T-helper 17 cell (primary cell): ENCODE measurements at places on chromosomes 12 and 14.

- DNase-seq, result no peak
Observed at GRCh38 chr12:92503029-92503931, 199.5 kb upstream of the PLEKHG7 start.

GRCh38 chr14:105529319-105529568 lies 2.9 kb downstream of the TMEM121 start:
- no peak for DNase-seq

DNA sequence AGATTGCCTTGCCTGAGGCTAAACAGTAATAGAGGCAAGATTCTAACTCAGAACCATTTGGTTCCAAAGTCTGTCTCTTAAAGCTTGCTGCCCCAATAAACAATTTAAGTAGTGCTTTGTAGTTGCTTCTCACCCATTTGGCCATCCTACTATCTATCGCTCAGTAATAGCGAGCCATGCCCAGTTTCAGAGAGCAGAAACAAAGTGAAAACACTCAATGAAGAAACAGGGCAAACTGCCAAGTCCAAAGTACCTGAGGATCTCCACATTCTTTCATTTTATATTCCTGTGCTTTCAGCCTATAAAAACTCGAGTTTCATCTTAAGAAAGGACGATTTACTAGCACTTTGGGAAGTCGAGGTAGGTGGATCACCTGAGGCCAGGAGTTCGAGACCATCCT lies 103.3 kb upstream of the BBS10 start:
- DNase-seq, result no peak

GRCh38 chr12:72246370-72246769 lies 25.8 kb upstream of the TRHDE start:
- DNase-seq, result no peak

GRCh38 chr12:91866566-91866965 lies 279.1 kb downstream of the BTG1 start:
- no peak for DNase-seq

- no peak for DNase-seq
Observed at GRCh38 chr14:95123891-95124579, 33.3 kb downstream of the DICER1 start.

GRCh38 chr12:53603196-53603595 lies 23.0 kb downstream of the ATF7 start:
- DNase-seq, result no peak

- DNase-seq, result peak; percentile 90
Observed at GRCh38 chr12:106357549-106358395, at the start of gene POLR3B. TSS of gene POLR3B (plus strand) at chr12:106357748. CDS start at chr12:106357880, 132 bp downstream.

DNA sequence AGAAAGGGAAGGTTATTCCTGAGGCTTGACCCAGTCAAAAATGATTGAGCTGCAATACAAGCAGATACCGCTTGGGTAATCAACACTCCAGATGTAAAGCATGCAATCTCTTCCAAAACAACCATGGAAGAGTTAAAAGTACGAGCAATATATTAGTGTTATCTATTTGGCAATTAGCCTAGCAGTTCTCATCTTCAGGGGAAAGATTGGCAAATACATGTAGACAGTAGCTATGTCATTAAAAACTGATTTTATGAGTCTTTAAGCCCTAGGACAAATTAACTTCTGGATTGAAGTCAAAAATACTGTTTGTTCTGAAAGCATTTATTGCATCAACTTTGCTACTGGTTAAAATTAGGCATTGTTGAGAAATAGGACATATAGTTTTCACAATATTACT lies 9.3 kb upstream of the GYS2 start:
- DNase-seq, result no peak

DNA sequence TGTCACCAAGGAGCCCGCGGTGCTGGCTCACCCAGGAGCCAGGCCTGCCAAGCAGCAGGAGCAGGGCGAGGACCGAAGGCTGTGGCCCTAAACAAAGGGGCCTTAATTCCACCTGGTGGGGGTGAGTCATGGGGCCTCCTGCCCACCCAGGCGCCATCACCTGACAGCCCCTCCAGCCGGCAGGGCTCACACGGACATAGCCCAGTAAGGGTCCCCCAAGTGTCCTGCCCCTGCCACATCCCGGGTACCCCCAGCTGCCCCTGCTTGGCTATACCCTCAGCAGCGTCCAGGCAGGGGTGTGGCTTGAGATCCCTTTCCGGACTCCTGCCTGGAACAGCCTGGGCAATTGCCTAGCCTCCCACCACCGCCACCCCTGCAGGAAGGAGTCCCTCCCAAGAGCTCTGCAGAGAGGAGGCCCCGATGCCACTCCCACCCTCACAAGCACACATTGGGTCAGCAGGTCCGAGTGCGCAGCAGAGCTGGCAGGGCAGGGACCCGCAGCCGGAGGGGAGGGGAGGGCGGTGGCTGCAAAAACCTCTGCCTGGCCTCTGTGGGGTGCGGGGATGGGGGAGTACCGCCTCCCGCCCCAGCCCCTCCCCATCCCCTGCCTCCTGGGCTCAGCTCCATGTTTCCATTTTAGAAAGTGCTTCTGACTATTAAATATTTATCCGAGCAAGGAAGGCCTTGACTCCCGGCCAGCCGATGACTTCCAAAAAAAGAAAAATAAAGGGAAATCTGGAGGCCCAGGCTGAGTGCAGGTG lies 4.6 kb downstream of the AHNAK2 start:
- DNase-seq, result no peak

DNA sequence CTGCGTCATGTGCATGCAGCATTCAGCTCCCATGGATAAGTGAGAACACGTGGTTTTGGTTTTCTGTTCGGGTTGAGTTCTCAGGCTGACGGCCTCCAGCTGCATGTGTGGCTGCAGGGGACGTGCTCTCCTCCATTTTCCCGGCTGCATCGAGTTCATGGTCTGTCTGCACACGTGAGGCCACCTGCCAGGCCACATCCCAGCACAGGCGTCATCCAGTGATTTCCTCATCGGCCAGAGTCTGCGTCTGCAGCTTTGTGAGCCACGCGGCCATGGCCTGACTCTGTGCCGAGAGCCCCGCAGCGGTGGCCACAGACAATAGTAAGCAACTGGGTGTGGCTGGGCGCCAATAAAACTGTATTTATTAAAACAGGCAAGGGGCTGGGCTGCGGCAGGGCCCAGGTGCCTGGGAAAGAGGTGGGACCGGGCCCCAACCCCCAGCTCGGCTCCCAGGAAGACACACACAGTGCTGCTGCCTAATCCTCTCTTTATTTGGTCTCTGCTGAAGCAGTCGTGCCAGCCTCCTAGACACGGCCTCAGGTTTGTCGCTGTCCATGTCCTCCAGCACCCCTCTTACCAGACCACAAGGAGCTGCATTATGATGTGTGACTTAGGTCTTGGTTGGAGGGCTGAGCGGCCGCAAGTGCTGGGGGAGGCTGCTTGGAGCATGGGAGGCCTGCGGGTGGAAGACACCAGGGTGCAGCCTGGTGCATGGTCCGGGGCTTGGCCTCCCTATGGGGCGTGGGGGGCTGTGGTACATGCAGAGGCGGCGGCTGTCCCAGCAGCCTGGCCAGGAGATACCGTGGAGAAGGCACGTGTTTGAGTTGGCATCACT lies 52.0 kb downstream of the NOC4L start:
- DNase-seq, result no peak

DNA sequence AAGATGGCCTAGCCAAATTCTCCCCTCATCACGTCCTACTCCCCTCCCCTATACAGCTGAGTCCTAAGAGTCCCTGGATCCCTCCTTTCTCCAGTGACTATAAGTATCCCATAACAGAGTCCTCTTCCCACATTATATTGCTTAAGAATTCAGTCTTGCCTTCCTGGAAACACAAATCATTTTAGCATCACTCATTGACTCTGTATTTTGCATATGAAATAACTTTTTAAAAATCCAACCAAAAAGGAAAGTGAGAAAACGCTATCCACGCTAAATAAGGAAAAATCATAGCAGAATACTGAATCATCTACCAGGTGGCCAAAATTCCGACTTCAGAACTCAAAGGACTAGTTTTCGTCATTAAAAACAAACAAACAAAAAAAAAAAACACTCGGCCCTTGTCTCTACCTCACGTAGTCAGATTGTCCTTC lies 130.2 kb downstream of the GCH1 start:
- no peak for DNase-seq

DNA sequence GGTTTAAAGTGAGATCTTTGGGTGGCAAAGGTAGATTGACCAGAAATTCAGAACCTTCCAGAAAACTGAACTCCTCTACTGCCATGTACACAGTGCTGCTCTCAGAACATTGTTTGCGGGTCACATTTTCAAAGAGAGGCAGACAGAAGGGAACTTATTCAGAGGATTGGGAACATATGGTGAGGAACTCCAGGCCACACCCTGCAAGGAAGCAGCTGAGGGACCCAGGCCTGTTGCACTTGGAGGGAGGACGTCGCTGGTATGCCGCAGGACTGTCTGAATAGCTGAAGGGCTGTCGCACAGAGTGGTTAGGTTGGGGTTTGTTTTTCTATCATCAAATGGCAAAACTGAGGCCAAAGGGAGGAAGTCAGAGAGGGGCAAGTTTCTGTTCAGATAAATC lies 441.1 kb downstream of the DPF3 start:
- DNase-seq, result no peak

- no peak for DNase-seq
Observed at GRCh38 chr14:101511199-101511598, 50.1 kb upstream of the DIO3 start.

- no peak for DNase-seq
Observed at GRCh38 chr12:69341328-69341727, 6.9 kb upstream of the LYZ start.

GRCh38 chr12:8637244-8637643 lies 24.6 kb upstream of the AICDA start:
- no peak for DNase-seq

DNA sequence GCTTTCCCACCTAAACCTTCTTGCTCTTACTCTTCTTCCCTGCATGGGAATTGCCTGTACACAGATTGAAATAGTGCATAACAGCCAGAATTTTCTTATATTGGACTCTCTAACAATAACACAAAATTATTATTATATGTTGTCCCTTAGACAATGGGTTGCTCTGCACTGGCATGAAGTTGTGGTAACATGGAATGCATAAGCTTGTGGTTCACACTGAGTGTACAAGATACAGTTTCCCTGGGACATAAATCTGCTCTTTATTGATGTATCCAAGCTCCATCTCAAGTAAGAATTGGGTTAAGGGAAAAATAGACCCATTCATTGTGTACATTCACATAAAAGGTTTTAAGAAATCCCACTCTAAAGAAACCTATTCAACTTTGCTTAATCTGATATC lies 114.4 kb upstream of the NTF3 start:
- DNase-seq, result no peak

DNA sequence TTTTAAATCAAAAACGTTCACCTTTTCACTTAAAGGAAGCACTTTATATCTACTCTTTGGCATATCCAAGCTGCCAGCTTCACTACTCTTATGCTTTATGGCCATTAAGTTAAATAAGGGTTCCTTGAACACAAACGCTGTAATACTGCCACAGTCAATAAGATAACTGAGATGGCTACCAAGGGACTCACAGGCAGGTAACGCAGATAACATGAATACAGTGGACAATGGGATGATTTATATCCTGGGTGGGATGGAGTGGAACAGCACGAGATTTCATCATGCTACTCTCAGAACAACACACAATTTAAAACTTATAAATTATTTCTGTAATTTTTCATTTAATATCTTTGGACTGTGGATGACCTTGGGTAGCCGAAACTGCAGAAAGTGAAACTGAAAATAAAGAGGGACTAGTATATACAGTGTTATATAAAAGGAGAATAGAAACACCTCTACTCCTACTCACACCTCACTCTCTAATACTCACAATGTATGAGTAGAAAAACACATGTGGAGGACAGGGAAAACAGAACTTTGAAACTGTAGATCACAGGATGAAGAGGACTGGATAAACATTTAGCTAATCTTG lies 367.3 kb downstream of the C12orf50 start:
- no peak for DNase-seq
